ENCODE measurements at places on chromosomes 16 and 17. TPM values are rescaled to one million over a fixed set of nuclear protein-coding genes. Genes with fewer than 3 reads are reported as not detected.

Gene BAHCC1
- 11.3 TPM for polyA plus RNA-seq

DNA sequence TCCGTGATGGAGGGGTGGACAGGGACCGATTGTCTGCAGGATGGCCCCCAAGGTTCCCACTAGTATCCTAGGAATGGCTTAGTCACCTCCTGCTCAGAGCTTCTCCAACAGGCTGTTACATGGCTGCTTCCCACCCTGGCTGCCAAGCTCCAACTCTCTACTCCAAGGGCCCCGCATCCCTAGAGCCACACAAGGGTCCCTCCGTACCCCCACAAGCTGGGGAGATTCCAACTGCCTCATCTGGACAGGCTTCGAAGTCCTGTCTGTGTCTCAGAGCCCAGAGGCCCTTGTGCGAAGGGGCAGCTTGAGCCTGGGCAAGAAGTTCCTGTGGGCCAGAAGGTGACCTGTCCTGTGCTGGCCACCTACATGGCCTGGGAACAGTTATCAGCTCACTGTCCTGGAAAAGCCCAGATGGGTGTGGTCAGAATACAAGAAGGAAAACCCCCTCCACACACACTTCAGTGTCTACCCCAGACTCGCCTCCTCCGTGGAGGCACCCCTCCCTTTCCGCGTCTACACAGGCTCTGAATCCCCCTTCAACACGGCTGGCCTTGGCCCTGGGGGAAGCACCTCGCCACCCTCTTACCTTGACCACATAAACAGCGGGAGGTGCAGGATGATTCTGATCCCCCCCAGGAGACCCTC is 586 bp downstream of the MEAK7 start:
- no peak for DNase-seq

- DNase-seq: no peak
These were observed 256.6 kb downstream of the CPPED1 start for GRCh38 chr16:12546918-12547607.

- DNase-seq: no peak
These were observed 9.4 kb upstream of the FOXF1 start for GRCh38 chr16:86500708-86501510.

GRCh38 chr17:61280851-61281250 is 118.8 kb upstream of the TBX2 start:
- no peak for DNase-seq

- DNase-seq: no peak
These were observed 17.0 kb downstream of the KCTD2 start for GRCh38 chr17:75064040-75064439.

DNA sequence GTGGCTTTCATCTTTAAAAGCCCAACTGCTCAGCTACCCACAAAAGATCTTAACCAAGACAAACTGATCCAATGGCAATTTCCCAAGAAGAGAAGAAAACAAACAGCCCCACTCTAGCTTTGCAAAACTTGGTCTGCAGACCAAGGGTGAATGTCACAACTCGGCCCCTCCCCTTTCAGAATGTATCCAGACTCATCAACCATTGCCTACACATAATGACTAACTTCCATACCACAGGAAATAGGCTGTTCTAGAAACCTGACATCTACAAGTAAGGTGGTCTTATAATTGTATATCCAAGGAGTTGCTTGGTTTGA is 16.0 kb downstream of the DCUN1D3 start:
- no peak for DNase-seq

DNA sequence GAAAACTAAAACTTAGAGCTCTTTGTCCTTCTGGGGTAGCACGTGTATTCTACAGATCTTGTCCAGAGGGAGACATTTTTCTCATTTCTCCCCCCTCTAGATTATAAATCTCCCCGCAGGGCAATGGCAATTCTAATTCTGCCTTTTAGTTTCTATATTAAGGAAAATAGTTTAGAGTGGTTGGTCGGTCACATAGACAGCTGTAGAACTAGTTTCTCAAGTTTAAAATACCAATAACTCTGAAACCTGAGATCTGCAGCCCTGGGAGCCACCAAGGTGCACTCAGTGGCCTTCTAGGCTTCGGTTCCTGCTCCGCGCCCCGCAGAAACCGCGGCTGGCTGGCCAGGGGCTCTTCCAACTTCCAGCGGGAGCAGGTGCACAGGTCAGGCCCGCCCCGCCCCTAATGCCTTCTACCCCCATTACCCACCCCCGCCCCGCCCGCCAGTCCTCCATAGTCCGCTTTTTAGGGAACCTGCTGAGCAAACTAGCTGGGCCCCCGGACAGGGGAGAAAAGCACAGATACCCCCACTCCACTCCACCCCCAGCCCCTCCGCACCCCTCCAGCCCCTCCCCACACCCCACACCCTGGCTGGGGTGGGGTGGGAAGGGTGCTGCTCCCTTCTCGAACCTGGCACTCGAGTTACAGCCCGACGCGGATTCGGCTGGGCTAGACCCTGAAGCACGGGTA is 431 bp downstream of the SLFN11 start:
- no peak for DNase-seq

All from testis (tissue), 5 donors.